ENCODE measurements at places on chromosomes 3 and 15.

DNA sequence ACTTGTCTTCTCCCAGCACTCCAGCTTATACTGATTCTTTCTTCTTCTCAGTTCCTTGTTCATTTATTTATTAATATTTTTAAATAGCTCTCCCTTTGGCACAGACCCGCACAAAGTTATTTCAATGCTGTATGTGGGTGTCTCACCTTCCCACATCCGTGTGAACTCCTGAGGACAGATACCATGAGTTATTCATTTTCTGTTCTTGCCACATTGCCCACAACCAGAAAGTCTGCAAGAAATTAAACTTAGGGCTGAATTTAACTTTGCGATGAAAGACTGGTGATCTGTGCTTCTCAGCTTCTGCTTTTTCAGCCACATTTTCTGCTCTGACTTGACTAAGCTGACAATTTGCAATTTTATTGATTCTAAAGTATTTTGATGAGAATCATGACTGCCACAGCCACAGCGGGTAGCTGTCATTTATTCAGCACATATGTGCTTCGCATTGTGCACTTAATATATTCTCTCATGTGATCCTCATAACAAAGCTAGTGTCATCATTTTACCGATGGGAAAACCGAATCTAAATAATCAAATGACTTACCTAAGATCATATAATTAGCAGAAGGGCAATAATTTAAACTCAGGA lies 569.8 kb downstream of the EDEM1 start:
- no peak for DNase-seq

GRCh38 chr15:40543082-40543481 lies 21.8 kb downstream of the CCDC32 start:
- no peak for DNase-seq

- peak; percentile 1 for DNase-seq
Observed at GRCh38 chr3:142366434-142366833, 81.4 kb downstream of the XRN1 start.

GRCh38 chr3:71189480-71189879 lies 394.0 kb downstream of the FOXP1 start:
- no peak for DNase-seq

DNA sequence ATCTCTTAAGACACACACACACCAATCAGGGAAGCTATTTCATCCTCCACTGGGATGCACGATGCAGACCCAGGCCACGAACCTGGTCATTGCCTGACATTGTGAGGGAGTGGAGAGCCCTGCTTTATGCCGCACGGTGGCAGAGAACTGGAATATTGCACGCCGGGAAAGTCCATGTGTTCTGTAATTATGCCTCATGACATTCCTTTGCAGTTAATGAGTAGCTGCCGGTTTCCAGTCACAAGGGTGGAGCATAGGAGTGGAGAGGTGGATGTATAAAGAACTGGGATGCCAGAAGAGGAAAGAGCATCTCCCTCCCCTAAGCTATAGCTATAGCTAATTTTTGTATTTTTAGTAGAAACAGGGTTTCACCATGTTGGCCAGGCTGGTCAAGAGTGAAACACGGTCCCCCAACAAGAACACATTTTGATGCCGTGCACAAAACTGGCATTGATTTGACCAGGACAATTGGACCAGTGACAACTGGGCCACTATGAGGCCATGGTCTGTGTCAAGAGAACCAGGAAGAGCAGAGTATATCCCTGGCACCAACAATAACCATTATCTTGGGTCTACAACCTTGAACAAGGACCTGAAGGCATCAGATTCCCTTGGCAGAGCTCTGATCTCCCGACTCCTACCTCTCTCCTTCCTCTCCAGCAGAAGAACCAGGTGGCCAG lies 51.4 kb downstream of the SH3BP5 start:
- peak; percentile 25 for DNase-seq

DNA sequence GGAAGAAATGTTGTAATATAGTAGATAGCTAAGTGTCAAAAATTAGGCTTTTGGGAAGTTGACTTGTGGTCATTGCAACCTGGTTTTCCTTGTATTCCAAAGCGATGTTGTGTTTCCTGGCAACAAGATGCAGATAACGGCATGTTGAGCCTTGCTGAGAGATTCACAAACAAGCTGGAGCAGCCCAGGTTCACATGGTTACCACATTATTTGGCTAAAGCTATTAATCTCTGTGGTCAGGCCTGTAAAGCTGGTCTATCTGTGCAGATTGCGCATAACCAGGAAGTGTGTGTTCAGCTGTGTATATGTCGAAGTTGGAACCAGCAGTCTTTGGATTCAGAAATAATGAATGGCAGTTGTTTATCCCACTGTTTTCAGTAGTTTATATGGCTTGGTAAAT lies 6.6 kb downstream of the TIPARP start:
- DNase-seq = peak; percentile 84

- DNase-seq = no peak
Observed at GRCh38 chr15:70164156-70164900, 66.6 kb upstream of the TLE3 start.

DNA sequence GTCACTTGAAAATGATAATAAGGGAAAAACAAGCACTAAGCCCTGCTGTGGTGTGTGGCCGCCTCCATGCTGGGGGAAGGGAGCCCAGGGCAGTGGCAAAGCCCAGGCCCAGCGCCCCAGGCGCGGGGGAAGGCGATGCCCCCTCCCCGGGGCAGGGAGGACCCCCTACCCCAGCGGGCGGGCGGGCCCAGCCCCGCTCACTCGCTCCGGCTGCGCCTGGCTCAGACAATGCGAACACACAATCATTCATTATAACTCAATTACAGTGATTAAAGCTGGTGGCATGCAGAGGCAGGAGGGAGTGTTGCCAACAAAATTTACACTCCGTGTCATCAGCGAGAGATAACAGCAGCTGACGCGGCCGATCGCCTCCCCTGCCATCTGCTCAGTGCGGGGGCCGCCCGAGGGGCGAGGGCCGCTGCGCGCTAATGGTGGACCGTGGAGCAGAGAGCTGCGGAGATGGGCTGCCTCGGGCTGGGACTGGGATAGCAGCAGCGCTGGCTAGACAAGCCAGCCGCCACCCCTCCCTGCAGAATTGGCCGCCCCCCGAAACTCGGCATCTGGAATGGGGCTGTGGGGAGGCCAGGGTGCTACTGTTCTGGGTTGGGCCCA lies 64.1 kb downstream of the TLE3 start:
- DNase-seq = no peak

DNA sequence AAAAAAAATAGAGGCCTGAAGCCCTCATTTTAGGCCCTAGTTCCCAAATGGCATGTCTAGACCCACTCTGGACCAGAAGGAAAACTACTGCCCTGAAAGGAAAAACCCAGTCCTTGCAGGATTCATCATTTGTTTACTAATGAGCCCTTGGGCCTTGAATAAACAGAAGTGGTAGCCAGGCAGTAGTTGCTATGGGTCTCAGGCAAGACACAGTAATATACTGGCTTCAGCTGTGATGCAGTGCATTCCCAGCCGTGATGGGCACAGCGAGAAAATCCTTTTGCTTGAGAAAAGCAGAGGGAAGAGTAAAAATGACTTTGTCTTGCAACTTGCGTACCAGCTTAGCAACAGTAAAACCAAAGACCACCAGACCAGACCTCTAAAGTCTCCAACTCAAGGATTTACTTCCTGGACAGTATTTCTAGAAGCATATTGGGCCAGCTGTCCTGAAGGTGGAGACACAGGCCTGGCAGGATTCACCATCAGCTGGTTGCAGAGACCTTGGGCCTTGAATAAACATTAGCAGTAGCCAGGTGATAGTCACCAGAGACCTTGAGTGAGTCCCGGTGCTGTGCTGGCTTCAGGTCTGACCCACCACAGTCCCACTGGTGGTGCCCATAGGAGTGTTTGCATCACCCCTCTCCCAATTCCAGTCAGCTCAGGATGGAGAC lies 208.3 kb upstream of the SLITRK3 start:
- DNase-seq = no peak

- no peak for DNase-seq
Observed at GRCh38 chr3:37271611-37272010, 97.2 kb upstream of the LRRFIP2 start.

DNA sequence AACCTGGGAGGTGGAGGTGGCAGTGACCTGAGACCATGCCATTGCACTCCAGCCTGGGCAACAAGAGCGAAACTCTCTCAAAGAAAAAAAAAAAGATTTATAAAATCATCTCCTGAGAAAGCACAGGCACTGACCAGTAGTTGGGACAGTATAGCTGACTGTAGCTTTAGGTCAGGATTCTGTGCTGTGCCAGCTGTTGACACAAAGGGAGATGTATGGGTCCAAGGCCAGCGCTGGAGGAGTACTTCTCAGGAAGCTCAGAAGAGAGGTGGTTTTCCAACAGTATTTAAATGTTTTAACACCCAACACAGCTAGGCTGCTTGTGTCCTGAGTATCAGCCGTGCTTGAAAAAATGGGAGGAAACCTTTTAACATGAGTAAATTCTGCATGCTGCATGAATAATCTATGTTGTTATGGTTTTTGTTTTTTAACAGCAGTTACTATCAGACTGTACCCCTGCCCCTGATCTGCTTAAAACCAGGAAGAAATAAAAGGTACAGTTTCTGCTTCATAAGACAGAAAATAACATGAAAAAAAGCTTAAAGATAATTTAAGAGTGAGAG lies 6.5 kb downstream of the RAMAC start:
- no peak for DNase-seq
